Fibroblast of upper back skin (primary cell): ENCODE measurements at places on chromosomes 1 and 21.

DNA sequence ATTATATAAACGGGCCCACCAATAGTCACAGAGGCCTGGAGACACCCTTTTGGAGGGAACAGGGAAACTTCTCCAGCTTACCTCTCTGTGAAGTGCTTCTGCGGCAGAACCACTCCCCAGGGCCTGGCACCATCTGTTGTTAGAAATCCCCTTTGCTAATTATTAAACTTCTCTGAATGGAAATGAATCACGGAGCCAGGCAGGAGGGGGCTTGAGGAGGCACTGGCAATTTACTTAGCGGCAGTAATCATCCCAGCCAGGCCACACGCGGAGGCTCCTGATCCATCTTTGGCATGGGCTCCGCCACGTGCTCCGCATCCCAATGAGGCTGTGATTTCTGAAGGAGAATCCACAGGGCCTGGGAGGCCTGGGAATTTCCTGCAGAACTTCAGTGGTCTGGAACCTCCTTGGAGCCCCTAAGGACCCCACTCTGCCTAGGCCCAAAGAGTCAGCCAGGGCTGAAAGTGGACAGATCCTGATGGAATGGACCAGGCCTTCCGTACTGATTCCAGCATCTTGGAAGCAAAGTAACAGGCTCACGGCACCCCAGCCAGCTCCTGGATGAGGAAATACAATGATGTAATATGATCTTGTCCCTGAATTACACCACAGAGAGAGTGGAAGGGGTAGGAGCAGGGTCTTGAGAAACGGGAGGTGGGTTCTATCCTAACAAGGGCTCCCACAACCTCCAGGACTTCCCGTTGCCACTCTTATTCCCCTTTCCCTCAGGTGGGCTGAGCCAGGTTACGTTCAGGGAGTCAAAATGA, 62.3 kb downstream of the GRIK3 start:
- DNase-seq = no peak

- no peak for DNase-seq
Observed at GRCh38 chr1:110489973-110490542, 28.9 kb downstream of the KCNA10 start.

- no peak for DNase-seq
Observed at GRCh38 chr21:38643404-38644023, 145.2 kb upstream of the ERG start.

- DNase-seq = no peak
Observed at GRCh38 chr1:33005117-33005837, 31.4 kb downstream of the AK2 start.

- DNase-seq = no peak
Observed at GRCh38 chr1:202951437-202951836, 6.7 kb downstream of the ADIPOR1 start.

DNA sequence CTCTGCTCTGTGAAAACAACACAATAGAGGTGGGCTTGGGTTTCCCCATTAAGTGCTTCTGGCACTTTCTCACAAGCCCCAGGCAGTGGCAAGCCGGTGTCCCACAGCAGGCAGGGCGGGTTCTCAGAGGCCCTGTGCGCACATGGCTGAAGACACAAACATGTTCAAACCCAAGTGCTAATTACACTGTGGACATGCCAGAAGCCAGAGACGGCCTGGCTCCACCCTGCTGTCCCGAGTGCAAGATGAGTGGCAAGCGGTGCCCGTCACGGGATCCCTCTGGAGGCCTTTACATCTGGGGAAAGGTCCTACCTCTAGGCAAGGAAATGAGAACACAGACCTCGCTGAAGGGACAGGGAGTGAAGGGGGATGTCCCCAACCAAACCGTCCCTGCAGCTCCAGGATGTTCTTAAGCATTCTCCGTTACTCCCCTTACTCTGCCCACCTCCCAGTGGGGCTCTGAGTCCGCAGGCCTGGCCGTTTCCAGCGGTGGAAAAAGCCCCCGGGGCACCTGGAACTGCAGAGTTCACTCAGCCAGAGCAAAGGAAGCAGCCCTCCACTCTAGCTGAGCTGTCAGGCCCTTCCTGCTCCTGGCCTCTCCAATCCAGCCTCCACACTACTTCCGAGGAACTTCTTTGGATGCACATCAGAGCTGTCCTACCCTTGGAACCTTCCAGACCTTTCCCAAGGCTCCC, 57.4 kb downstream of the SLC66A1 start:
- no peak for DNase-seq
